ENCODE measurements at places on chromosomes 16 and 17.

DNA sequence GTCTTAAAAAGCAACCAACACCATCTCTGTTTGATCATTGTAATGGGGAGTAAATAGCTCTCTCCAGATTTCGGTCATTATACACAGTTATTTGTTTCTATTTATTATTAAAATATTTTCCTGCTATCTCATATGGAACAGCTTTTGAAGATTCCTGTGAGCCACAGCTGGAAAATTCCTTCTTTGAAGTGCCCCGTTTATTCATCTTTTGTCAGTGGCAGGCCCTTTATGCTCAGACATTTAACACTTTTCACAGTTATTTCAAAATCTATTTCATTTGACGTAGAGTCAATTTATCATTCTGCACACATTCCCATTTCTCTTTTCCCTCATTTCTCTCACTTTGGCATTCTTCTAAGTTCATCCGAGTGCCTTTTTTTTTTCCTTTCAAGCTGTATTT, 245.9 kb upstream of the ELAC2 start:
- DNase-seq: no peak

DNA sequence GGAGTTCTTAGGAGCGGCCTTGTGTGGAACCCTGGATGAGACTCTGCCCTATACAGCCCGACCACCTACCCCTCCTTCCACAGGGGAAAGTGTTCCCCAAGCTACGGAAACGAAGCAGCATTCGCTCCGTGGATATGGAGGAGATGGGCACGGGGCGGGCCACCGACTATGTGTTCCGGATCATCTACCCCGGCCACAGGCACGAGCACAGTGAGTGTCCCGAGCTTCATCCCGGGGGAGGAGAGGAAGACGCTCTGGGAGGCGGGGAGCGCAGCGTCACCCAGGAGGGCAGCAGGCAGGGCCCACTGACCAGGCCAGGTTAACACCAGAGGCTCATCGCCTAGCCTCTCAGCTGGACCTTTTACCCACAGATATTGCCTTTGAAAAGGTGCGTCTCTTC, 27.8 kb downstream of the SGSM2 start:
- no peak for DNase-seq

DNA sequence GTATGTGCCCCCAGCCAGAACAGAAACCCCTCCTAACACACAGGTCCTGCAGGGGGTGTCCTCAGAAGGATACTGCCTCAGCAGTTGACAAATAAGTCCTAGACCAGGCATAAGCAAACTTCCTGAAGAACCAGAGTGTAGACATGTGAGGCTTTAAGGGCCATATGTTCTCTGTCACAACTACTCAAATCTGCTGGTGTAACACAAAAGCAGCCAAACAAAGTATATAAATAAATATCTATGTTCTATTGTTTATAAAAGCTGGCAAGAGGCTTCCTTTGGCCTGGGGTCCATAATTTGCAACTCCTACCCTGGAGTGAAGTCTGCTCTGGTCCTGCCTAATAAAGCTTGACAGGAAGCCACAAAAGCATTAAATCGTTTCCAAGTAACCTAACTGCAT, 9.9 kb downstream of the FAM83G start:
- DNase-seq: no peak

- DNase-seq: no peak
Measured at GRCh38 chr16:27301236-27301861, 12.4 kb upstream of the IL4R start.

DNA sequence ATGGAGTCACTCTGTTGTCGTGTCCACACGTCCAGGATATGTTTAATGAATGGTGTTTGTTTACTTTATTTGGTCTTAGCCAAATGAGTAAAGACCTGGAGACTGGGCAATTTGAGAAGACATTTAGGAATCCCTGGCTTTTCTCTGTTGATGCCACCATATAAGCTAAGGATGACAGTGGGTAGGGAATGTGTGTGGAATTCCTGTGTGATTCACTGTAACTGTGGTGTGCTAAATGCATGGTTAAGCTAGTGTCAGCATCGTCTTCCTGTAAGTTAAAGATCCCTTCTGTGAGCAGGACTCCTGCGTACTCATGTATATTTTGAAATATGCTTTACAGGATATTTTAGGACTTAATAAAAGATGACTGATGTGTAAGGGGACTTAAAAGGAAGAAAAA, 26.4 kb downstream of the GOSR1 start:
- no peak for DNase-seq
